Cortex of kidney (tissue), 1 donor: ENCODE measurements at places on chromosomes 3 and 15.

DNA sequence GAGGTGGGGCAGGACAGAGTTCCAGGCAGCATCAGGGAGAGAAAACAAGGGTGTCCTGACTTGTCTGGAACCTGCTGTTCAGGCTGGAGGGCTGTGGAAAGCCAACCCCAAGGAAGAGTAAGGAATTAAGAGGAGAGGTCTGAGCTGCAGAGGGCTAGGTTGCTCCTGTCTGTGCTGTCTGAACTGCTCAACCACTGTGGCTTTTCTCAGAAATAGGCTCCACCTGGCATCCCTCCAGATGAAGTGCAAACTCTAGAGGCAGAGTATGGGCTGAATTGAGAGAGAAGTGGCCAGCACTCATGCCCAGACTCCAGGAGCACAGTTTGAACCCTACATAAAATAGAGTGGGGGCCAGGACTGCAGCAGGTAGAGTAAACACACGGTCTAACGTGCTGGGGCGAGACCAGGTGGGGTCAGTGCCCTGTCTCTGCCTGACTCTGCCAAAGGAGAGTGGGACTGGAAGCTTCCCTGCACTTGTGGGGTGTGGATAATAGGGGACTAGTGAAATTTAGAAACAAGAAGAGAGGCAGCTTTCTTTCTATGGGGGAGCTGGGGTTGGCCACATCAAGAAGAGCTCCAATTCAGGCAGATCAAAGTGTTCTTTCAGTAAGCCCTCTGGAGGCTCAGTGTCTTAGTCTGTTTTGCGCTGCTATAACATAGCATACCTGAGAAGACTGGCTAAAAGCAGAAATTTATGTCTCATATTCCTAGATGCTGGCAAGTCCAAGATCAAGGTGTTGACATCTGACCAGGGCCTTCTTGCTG, 28.0 kb upstream of the MNS1 start:
- no peak for DNase-seq

- no peak for DNase-seq
Observed at GRCh38 chr15:38707802-38708671, 143.4 kb upstream of the RASGRP1 start.

GRCh38 chr3:12231431-12231830, 57.4 kb upstream of the PPARG start:
- no peak for DNase-seq

- no peak for DNase-seq
Observed at GRCh38 chr15:41560572-41560874, 1.5 kb downstream of the TYRO3 start.

GRCh38 chr15:94387849-94388441, 156.6 kb downstream of the MCTP2 start:
- no peak for DNase-seq

DNA sequence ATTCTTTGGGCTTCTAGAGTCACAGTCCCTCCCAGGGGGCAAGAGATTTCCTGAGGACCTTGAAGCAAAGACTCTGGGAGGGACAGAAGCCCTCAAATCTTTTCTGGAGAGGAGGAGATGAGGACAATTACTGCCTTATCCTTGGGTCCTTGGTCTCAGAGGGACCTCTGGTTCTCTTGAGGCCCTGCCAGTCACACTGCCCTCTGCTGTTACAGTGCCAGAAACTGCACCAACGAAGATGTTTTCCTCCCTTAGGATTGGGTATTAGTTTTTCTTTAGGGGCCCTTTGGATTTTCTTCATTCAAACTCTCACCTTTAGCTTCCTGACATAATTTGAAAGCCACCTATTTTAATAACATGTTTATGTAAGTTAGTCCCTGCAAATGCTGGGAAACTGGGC, 58.2 kb upstream of the SCN5A start:
- no peak for DNase-seq

DNA sequence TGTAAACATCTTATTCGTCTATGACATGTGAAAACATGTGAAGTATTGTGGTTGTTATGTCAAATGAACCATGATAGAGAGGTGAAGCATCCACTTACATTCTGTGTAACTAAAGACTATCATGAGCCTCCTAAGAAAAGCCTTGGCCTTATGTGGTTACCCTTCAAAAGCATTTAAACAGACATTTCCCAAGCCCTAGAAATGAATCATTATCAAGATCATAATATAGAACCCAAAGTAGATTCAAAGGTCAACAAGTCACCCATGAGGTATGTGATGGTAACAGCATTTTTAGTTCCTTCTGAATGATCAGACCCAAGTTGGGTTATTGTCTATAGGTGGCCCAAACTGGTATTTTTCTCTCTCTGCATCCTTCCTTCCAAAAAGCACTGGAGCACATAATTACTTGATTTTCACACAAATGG, 408.0 kb downstream of the TBL1XR1 start:
- no peak for DNase-seq

- no peak for DNase-seq
Observed at GRCh38 chr15:65231306-65231705, 20.0 kb upstream of the CILP start.

GRCh38 chr3:141738891-141739363, 829 bp downstream of the RNF7 start:
- DNase-seq: no peak

DNA sequence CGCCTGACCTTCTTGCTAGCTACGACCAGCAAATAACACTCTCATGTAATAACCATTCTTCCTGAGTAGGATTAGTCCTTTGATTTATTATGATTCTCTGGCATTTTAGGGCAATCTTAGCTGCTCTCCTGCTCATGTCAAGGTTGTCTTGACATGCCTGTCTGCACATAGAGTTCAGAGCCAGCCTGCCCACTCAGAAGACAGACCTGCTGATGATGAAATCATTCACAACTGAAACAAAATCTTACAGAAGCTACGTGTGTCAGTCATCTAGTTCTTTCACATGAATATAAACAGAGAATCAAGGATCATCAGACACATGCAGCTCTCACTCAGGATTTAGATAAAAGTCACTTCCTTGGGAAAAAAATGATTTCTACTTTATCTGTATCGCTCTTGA, 173.6 kb upstream of the LYSMD4 start:
- DNase-seq: no peak

DNA sequence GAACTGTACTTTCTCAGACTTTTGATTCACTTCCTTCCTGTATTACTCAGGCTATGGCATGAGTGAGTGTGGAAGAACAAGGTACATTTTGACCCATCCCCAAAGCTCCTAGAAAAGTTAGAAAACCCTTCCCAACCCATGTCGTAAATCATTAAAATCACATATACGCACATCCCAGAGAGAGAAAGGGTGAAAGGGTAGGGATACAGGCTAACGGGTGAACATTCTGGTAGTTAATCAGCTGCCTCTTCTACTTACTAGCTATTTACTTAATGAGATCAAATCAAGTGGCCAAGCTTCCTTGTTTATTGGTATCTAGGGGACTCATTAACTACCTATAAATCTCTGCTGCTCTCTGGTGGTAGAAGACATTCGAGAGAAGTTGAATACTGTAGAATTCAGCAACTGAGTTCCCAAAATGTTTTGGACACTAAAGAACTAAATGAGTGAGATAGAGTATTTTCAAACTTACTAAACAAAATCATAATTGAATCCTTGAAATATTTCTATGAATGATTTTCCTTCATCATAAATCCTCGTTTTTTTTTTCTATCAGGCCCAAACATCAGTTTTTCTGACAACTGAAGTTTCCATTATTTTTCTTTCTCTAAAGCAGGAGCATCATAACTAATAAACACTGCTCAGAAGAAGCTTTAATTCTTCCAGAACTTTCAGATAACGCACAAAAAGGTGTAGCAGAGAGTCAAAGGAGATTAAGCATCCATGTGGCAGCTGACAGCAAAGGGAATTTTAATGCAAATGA, 124.2 kb downstream of the IMPG2 start:
- no peak for DNase-seq

GRCh38 chr3:127214975-127215374, 22.0 kb downstream of the PRR23E start:
- no peak for DNase-seq

- DNase-seq: no peak
Observed at GRCh38 chr3:194134231-194134756, 1.7 kb upstream of the HES1 start.

- DNase-seq: no peak
Observed at GRCh38 chr3:51141573-51141972, 243.5 kb upstream of the MANF start.

DNA sequence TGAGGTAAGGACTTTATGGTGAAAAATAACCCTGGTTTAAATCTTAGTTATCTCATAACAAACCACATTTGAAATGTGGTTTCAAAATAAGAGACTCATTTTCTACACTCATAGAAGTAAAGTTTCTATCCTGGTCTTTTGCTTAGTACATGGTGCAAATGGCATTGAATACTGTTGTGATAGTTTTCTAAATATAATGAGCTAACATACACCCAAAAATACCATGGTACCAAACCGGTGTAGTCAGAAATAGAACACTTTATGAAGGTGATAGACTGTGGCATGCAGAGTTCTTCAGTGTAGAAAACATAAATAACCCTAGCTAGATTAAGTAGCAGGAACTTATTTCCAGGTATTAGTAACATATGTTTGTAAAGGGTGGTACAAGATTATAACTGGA, 629.4 kb downstream of the PLOD2 start:
- no peak for DNase-seq

GRCh38 chr3:108441071-108441507, 69.3 kb downstream of the MYH15 start:
- no peak for DNase-seq

- DNase-seq: no peak
Observed at GRCh38 chr3:194265505-194265892, 85.6 kb downstream of the CPN2 start.

- no peak for DNase-seq
Observed at GRCh38 chr3:42071904-42072812, 19.0 kb upstream of the TRAK1 start.

DNA sequence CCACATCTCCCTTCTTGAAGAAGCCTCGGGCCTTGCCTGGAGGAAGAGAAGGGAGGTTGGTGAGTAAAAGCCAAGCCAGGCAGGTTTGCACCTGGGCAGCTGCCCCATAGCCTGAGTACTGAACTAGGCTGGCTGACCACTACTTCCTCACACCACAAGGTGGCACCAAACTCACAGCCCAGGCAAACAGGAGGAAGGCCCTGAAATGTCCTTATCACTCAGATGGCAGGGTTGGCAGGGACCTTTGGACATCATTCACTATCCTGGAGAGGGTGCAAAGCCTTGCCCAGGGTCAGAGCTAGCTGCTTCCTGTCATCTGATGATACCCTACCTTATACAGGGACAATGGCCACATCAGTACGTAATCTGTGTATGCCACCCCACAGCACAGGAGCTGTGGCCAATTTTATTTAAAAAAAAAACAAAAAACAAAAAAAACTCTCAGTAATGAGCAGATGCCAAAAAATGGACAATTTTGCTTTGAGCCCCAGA, 2.2 kb upstream of the GRAMD2A start:
- no peak for DNase-seq

DNA sequence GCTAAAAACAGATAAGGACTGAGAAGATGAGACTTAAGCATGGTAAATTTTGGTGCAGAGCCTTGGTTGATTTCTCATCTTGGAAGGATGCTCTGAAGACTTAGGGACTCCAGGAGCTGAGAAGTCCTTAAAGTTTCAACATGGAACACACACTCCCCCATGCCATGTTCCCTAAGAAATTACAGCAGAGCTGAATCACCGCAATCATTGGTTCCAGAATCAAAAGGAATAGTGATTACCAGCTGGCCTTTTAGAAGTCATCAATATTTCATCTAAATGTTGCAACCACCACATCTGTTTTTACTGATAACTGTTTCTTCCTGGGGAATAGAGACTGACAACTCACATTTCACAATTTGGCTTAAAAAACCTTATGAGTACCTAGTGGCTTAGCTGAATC, 229.3 kb downstream of the MINAR1 start:
- DNase-seq: no peak

DNA sequence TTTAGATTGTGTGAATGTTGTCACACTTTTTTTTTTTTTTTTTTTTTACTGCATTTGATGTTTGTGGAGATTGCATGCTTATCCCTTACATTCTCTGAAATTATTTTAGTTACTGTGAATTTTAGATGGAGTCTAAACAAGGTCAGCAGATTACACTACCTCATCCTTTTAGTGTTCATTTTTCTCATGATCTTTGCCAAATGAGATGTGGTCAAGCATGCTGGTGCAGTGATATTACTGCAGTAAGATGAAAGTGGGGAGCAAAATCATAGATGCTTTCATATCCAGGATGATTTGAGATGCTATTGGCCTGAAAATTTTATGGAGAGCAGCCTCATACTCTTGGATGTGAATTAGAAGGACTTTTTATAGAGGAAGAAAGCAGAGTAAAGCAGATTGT, 45.8 kb downstream of the SLC25A26 start:
- DNase-seq: no peak

DNA sequence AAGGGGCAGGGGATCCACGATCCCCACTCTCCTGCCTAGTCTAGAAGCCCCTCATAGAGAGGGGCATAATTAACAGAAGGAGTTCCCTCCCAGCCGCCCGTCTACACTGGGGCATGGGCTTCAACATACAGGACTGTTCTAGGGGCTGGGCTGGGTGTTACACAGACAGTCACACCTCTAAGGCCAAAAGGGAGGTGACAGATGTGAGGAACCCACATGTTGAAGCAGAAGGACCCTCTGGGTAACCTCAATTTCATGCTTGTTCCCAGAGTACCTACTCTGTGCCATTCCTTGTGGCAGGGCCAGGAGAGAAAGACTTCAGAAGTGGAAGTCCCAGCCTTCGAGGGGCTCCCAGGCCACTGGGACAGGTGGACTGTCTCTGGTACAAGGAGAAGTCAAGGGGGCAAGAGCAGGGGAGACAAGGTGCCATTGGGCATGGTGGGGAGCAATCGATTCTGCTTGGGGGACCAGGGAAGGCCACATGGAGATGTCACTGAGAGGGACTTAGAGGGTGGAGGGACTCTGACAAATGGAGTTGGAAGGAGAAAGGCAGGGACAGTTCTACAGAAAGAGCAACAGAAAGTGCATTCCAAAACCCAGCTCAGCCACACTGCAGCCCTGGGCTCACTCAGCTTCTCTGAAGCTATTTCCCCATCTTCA, 71.3 kb downstream of the CPN2 start:
- DNase-seq: no peak

DNA sequence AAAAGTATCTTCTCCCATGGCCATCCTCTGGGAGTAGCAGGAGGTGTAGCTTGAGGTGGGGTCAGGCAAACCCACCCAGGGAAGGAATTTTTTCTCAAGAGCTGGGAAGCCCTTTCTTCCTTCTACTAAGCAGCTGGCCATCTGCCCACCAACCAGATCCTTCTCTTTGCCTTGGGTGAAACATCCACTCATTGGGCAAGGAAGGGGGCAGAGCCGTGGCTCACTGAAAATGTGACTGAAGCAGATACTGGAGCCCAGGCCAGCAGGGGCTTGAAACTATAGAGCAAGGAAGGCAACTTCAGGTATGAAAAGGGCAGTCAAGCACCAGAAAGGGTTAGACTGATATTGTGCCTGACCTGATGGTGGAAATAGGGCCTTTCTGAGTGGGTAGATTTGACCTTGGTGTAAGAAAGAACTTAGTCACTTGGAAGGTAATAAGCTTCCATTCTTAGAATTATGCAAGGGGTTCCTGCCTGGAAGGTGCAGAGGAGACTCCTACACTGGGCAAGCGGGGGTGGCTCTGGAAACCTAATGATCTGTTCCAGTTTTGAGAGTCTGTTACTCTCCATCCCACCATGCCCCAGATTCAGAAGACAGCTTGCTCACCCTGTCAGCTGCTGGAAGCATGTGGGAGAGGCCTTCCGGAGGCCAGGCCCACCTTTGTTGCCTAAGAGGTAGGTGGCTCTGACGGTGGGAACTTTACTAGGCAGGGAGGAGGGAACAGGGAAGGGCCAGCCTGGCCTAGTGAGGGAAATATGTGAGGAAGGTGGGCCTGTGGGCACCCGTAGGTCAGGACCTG, 22.0 kb upstream of the PLA2G4E start:
- no peak for DNase-seq

GRCh38 chr3:9770276-9770812, 597 bp upstream of the CAMK1 start:
- no peak for DNase-seq
